Thyroid gland (tissue), 4 donors: ENCODE measurements at places on chromosomes 16 and 17. TPM values are rescaled to one million over a fixed set of nuclear protein-coding genes. Genes with fewer than 3 reads are reported as not detected.

DNA sequence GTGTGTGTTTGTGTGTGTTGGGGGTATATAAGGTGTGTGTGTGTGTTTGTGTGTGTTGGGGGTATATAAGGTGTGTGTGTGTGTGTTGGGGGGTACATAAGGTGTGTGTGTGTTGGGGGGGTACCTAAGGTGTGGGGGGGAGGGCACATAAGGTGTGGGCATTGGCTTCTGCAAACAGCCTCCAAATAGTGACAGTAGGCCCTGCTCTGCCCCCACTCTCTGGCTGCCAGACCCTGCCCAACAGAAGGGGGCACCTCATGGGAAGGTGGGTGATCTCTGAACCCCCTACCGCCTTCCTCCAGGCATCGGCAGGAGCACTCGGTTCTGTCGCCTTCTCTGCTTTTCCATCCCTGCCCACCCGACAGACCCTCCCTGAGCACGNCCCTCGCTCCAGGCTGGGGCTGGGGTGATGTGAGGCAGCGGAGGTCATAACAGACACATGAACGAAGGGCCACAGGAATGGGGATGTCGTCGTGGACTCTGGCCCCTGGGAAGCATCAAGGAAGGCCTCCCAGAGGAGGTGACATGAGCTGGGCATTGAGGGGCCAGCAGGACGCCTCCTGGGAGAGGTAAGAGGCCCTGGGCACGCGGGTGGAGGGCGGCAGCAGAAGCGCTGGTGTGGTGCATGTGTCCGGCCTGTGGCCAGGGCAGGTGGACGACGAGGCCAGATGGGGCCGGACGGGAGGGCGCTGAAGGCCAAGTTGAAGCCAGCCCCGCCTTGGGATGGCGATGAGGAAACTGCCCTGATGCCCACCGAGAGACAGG, 136.6 kb upstream of the RPH3AL start:
- no peak overlapping the region for H3K4me3 ChIP-seq
- no peaks in the 10 kb centered on the region for H3K36me3 ChIP-seq
- DNase-seq = no peak
- peak overlapping the region; percentile 56 for H3K27ac ChIP-seq
- peaks cover 11% of the 10 kb centered on the region for H3K4me1 ChIP-seq

RGS11 gene
- total RNA-seq = 2.6 TPM

DNA sequence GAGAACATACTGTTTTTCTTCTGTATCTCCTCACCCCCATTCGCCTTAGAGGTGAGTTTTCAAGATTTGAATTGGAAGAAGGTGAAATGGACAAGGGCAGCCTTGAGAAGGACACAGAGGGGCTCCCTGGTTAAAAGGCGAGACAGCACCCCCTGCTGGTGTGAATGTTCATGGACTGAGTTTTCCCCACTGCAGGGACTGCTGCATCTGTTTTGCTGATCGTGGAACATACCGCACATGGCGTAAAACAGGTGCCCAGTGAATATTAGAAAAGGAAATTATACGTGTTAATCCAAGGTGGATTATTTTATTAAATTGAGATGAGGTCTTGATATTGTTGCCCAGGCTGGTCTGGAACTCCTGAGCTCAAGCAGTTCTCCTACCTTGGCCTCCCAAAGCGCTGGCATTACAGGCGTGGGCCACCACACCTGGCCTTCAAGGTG, 54.5 kb downstream of the NDE1 start:
- H3K36me3 ChIP-seq = peaks cover 13% of the 10 kb centered on the region
- H3K4me1 ChIP-seq = no peaks in the 10 kb centered on the region
- no peak overlapping the region for H3K4me3 ChIP-seq
- no peak overlapping the region for H3K27ac ChIP-seq
- no peaks in the 10 kb centered on the region for H3K27me3 ChIP-seq
- peak; percentile 74 for DNase-seq

RNF222 gene
- not detected for total RNA-seq

GRCh38 chr17:45148183-45149036, at the start of gene HEXIM1:
HEXIM1 (plus strand) TSS chr17:45148475; CDS start chr17:45149191, 716 bp downstream.
- peaks cover 41% of the 10 kb centered on the region for H3K4me1 ChIP-seq
- peak within 1 kb of the TSS; percentile 98 for H3K27ac ChIP-seq
- H3K4me3 ChIP-seq = peak within 1 kb of the TSS; percentile 57

SRCIN1 gene
- 0.54 TPM for total RNA-seq

DNA sequence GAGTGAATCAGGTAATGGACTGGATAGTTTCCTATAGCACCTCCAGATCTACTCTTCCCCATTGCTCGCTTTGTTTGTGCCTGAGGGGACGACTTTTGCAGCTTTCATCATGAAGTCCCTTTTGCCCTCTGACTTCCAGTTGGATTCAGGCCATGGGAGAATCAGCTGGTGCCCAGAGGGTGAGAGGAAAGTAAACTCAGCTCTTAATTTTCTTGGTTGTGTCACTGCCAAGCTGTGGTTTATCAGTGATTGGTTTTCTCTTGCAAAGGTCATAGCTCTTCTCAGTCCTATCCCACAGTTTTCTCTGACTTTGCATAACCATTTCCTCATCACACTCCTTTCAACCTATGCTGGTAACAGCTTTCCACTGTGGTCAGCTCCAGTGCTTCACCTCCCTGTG, 200.1 kb downstream of the KCNJ2 start:
- H3K27me3 ChIP-seq = peaks cover 10% of the 10 kb centered on the region
- no peak overlapping the region for H3K4me3 ChIP-seq
- H3K4me1 ChIP-seq = no peaks in the 10 kb centered on the region
- no peak for DNase-seq

AATK gene
- 6.2 TPM for total RNA-seq

GRCh38 chr16:56788435-56788834, 58.5 kb downstream of the NUP93 start:
- H3K36me3 ChIP-seq = no peaks in the 10 kb centered on the region
- H3K4me1 ChIP-seq = peaks cover 6% of the 10 kb centered on the region
- no peaks in the 10 kb centered on the region for H3K27me3 ChIP-seq
- no peak overlapping the region for H3K4me3 ChIP-seq
- no peak overlapping the region for H3K27ac ChIP-seq

DNA sequence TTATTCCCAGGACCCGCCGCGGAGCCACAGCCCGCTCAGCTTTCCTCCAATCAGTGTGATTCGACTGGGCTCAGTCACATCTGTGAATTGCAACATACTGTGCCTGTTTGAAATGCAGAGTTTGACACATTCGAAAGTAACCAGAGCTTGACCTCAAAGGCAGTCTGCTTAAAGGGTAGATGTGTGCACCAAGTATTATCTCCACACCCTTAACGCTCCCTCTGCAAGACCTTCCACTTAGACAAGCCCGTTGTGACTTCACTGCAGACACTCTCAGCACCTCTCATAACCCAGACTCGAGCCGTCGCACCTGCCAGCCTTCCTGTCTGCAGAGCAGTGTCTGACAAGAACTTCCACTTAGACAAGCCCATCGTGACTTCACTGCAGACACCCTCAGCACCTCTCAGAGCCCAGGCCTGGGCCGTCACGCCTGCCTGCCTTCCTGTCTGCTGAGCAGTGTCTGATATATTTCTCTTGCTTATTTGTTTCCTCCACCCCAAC, 3.7 kb downstream of the KLHDC4 start:
- no peaks in the 10 kb centered on the region for H3K27me3 ChIP-seq
- H3K4me3 ChIP-seq = no peak overlapping the region
- H3K36me3 ChIP-seq = peaks cover 10% of the 10 kb centered on the region
- H3K4me1 ChIP-seq = peaks cover 17% of the 10 kb centered on the region
- peak; percentile 47 for DNase-seq
- H3K27ac ChIP-seq = no peak overlapping the region

DNA sequence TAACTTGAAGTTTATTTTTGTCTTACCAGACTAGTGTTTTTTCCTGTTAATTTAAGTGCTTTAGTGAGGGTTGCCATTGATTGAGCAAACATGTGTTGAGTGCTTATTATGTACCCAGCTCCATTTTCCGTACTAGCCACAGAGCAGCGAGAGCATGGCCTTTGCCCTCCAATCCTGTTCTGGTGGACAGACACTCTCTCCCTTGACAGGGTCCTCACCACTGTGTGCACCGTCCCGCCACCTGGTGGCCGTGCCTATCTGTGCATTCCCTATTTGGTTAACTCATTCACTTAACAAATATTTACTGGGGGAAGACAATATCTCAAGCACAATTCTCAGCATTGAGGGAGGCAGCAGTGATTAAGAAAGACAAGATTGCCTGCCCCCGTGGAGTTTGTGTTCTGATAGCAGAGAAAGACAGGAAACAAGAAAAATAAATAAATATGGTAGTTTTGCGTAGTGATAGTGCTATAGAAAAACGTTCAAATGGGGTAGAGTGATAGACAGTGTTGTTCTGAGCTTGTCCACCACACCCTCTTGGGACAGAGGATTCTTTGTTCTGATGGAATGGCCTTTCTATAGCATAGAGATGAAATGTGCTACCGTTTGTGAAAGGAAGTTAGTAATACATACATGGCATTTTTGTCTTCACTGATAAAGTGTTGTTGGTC, 13.0 kb downstream of the CDH13 start:
- DNase-seq = peak; percentile 63
- H3K27me3 ChIP-seq = no peaks in the 10 kb centered on the region
- H3K4me1 ChIP-seq = no peaks in the 10 kb centered on the region

DNA sequence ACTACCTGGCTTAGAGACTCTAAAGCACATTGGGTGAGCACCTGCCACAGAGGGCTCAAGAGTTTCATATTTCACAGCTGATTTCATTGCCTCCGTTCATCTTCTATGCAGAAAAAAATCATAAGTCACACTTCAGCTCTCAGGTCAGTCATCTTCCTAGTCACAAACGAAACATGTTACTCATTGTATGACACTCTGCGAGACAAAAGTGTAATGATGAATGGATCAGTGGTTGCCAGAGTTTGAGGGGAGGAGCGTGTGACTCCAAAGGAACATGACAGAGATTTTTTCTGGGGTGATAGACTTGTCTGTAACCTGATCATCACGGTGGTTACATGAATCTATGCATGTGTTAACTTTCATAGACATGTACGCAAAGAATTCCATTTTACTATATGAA, 195.2 kb upstream of the CNTNAP4 start:
- no peaks in the 10 kb centered on the region for H3K4me1 ChIP-seq
- H3K27me3 ChIP-seq = no peaks in the 10 kb centered on the region
- H3K36me3 ChIP-seq = no peaks in the 10 kb centered on the region

FAM171A2 gene
- total RNA-seq = 7.1 TPM
